ENCODE measurements at places on chromosomes 7 and 10. TPM values are rescaled to one million over a fixed set of nuclear protein-coding genes. Genes with fewer than 3 reads are reported as not detected.

The BEND7 gene
- 7.5 TPM for total RNA-seq

The WDR86 gene
- total RNA-seq, result 0.26 TPM

The NME8 gene
- not detected for total RNA-seq

The CFAP69 gene
- total RNA-seq, result 2.2 TPM
